ENCODE measurements at places on chromosomes 3 and 15.

DNA sequence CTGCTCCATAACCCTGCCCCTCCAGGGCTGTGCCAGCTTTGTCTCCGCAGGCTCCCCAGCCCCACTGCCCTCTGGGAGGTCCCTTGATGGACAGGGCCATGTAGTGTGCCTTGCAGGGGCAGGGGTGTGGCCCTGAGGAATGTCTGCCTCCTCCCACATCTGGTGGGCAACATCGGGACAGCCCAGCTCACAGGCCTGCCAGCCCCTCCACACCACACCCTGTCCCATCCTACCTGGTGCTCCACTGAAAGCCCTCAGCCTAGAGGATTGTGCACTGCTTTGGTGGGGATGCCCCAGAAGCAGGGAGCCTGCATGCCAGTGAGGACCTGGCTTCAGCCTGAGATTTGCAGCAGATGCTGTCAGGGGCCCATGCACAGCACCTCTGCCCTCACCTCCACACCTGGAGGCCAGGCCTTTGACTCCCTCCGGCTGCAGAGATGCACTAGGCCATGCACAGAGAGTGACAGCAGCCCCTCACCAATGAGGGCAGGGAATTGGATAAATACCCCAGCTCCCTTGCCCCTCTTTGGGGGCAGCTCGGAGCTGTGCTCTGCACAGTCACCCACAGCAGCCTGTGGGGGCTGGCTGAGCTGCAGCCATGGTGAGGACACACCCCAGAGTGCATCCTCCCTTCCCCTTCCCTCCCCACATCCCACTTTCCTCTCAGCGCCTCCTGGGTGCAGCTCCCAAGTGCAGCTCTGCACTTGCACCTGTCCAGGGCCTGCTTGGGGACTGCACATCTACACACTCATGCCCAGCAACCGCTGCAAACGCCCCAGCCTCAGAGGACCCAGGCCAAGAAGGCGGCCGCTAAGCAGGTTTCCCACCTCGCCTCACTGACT is 2.7 kb downstream of the C3orf22 start:
- no peak for DNase-seq

DNA sequence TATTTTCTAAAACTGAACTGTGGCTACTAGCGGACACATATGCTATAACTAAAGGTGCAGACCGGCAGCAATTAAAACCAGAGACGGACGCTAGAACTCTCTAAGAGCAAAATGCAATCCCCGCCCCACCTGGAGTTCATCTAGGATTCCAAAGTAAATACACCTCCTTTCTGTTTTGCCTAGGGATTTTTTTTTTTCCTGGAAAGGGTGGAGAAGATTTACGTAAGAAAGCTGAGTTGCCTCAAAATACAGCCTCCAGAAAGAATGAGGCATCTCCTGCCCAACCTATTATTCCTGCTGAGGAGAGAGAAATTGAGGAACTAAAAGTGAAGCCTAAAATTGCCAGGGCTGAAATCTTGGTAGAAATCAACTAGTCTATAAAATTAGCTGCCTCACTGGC is 150.2 kb downstream of the TP63 start:
- no peak for DNase-seq

GRCh38 chr15:59063042-59063441 is 41.9 kb upstream of the CCNB2 start:
- no peak for DNase-seq

DNA sequence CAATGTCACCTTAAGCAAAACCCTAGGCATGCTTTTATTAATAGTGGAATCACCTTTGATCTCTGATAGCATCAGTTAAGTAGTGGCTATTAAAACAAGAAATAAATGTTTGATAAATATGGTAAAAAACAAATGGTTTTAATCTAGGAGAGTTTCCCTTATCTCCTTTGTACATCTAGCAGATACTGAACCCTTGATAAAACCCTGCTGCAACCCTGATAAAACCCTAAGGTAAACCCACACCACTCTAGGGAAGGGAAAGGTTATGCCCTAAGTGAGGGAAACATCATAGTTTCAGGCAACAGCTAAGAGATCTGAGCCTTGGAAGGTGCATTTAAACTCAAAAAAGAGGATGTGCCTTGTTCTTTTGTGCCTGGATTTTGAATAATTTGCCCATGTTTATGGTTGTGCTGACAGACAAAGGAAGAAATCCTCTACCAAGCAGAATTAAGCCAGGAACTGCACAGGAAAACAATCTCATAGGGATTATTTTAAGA is 309.7 kb downstream of the FGF12 start:
- no peak for DNase-seq

DNA sequence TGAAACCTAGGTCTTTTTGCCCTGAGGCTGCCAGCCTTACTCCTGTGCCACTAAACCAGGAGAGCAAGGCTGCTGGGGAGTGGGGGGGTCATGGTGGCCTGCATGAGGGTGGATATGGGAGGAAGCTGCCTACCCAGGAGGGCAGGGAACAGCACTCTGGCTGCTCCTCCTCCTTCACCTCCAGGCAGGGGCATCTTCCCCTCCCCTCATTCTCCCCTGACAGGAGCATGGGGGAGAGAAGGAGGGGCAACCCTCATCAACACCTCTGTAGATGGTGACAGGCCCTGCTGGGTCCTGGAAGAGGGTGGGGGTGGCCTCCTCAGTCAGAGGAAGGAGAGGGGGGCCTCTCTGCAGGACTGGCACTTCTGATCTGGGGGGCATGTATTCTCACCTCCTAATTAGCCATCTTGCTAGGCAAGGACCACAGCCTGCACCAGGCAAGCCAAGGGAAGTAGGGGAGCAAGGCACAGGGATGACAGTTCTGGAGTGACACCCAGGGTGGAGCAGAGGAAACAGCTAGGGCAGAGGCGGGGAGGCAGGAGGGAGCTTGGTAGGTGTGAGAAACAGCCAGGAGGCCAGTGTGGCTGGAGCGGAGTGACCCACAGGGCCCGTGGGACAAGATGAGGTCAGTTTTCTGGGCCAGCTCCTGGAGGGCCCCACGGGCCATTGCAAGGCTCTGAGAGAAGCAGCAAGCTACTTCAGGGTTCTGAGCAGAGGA is 4.9 kb downstream of the CCDC33 start:
- no peak for DNase-seq

GRCh38 chr3:27213450-27213849 is 155.7 kb downstream of the NEK10 start:
- no peak for DNase-seq

GRCh38 chr3:141452773-141453172 is 34.1 kb upstream of the RASA2 start:
- DNase-seq = no peak

- no peak for DNase-seq
These were observed 91.2 kb downstream of the EPHA3 start for GRCh38 chr3:89198591-89198990.

DNA sequence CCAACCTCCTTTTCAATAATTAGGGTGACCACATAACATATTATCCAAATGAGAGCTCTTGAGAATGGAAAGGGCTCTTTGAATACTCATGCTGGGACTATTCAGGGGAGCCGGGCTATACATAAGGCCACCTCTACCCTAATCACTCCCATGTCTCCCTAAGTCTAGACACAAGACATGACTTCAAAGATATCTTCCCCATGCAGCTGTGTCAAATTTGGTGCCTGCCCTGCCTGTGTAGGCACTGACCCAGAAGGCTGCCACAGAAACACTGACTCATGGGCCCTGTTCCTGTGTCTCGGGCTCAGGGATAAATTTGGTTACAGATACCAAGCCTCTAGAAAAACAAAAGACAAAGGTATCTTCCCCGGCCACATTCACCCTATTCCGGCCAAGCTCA is 70.3 kb downstream of the MYLK start:
- DNase-seq = no peak

DNA sequence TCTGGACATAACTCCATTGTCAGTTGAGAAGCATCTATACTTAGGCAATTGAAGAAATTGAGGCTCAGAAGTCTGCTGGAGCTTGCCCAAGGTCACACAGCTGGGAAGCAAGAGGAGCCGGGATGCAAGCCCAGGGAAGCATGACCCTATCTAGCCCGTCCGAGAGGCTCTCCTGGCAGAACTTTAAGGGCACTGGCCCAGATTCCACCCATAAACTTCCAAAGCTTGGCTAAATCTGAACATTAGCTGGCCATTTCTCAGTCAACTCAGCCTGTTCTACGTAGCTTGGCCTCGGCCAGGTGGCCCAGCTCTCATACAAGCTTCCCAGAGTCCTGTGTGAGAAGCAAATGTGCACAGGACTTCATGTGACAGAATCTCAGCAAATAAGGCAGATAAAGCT is 75.8 kb downstream of the LRIG1 start:
- no peak for DNase-seq

GRCh38 chr15:75065467-75065850 is 42.1 kb downstream of the PPCDC start:
- no peak for DNase-seq

GRCh38 chr3:17931131-17931530 is 188.7 kb upstream of the TBC1D5 start:
- DNase-seq = no peak

DNA sequence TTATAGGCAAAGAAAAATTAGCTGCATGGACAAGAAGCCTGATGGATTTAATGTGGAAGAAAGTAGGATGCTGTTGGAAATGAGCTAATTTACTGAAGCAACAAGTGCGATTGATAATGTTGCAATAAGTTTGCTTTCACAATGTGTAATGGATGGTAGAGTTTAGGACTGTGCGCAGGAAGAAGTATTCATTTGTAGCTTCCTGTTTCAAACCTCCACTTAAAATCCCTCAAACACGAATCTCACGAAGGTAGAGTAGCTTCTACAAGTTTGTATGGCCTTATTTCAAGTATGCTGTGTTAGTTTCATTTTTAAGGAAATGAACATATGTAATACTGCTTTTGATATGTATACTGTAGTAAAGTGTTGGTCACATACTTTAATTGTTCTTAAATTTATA is 42.3 kb downstream of the KCNH8 start:
- no peak for DNase-seq

DNA sequence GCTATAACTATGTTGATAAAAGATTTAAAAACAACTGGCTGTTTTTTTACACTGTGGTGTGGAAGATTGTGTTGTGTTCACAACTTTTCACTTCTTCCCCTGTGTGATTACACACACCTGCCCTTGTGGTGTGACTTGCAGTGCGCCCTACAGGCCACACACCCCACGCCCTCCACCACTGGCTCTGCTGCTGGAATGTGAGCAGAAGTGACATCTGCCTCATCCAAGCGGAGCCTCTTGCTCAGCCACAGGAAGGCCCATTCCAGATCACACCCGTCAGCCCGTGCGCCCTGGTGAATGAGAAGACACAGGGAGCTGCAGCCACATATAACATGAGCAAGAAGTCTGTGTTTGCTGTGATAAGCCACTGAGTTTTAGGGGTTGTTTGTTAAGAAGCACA is 7.0 kb downstream of the CCR2 start:
- no peak for DNase-seq

- DNase-seq = no peak
These were observed 65.5 kb upstream of the NR2F2 start for GRCh38 chr15:96264801-96265515.

DNA sequence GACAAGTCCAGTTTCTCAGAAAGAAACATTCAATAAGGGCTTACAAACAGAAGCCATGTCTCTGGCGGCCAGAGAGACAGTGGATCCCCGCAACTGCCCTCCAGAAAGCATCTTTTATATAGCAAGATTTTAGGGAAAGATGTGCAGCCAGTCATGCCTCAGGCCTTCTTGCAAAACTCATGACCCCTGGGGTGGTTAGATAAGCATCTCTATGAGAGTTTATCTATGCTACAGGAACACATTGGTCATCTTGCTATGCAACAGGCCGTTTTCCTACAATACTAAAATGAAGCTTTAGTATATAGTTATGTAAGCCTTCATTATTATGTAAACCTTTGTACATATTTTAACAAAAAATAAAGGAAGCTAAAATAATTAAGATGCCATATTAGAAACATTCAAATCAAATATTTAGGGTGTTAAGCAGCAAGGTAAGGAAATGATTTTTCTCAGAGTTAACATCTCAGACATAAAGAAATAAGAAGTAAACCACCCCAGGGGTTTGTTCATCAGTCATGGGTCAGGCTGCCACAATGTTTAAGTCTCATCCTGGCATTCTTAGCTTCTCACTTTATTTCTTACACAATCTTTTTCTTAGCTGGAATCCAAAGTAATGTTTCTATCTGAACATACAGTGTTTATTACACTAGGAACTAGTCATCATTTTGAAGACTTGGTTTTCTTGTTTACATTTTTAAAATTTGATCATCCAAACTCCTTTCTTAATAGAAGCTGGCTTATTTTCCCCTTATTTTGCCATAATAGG is 6.3 kb upstream of the FSIP1 start:
- no peak for DNase-seq

GRCh38 chr15:69444686-69445085 is 7.9 kb upstream of the RPLP1 start:
- DNase-seq = no peak

GRCh38 chr3:102299125-102299877 is 135.5 kb upstream of the ZPLD1 start:
- no peak for DNase-seq

DNA sequence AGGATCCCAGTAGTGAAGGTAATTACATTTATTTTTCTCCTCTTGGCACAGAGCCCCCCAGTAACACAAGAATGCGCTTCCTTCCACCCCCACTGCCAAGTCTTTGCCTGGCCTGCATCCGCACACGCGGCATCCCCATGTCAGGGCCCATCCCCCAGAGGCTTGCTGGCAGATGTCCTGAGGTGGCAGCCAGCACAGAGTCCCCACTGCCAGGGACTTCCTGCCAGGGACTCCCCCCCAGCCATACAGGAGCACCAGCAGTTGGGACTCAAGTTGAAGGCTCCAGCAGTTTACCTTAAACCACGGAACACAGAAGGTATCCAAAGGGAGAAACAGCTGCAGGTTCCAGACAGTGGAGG is 41.0 kb downstream of the MEGF11 start:
- no peak for DNase-seq

- DNase-seq = no peak
These were observed 27.2 kb downstream of the PTX3 start for GRCh38 chr3:157463816-157464215.

DNA sequence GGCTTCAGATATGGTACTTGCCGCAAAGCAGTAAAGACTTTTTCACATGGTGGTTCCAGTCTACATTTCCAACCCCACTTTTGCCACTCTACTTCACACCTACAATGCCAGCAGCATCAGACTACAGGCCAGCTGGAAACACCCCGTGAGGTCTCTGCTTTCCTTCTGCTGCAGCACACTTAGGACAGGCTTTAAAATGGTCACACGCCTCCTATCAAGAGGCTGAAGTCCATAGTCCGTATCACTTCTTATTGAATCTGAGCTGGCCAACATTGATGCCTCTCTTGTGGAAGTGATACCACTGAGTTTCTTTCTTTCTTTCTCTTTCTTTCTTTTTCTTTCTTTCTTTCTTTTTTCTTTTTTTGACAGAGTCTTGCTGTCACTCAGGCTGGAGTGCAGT is 59.8 kb downstream of the ZNF860 start:
- DNase-seq = no peak

DNA sequence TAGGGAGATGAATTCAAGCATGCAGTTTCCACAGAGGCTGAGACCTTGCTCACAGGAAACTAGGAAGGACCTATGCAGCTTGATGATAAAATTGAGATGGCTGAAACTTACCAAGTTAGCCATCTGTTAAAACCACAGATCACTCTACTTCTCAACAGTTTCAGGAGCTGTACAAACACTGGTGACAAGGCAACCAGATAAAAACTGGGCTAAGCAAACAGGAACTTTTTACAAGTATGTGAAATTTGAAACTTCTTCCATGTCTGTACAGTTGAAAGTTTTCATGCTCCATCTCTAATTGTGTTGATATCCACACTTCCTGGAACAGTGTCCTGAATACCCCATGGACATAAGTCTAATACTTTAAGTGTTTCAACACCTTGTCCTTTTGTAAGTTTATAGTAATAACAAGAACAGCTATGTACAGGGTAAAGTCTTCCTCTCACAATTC is 78.2 kb downstream of the FAIM start:
- no peak for DNase-seq

- DNase-seq = no peak
These were observed 6.2 kb upstream of the NEDD4 start for GRCh38 chr15:55999658-56000057.

Data from esophagus squamous epithelium (tissue), 5 donors.